A549 (cell line): ENCODE measurements at places on chromosomes 2 and 18. TPM values are rescaled to one million over a fixed set of nuclear protein-coding genes. Genes with fewer than 3 reads are reported as not detected.
A peak's percentile ranks its signal among the peaks of the same experiment; 100 is the strongest.

- no peak for DNase-seq
Observed at GRCh38 chr2:104897515-104898184, 43.7 kb downstream of the POU3F3 start.

The BCL11A gene
- 0.04 to 0.12 TPM in 2 of 3 replicates, not detected in the other for polyA plus RNA-seq

The SNED1 gene
- polyA plus RNA-seq, result 0.13 to 0.21 TPM (median 0.15 TPM) in 3 replicates

- DNase-seq, result no peak
Observed at GRCh38 chr2:27509326-27509725, 12.7 kb downstream of the GCKR start.

- DNase-seq, result no peak
Observed at GRCh38 chr2:64268330-64269048, 124.3 kb upstream of the PELI1 start.

GRCh38 chr2:159211447-159212396, 74.8 kb downstream of the WDSUB1 start:
- DNase-seq, result no peak

The REG1B gene
- polyA plus RNA-seq, result not detected in 3 replicates

The CIDEA gene
- not detected in 3 replicates for polyA plus RNA-seq

- no peak for DNase-seq
Observed at GRCh38 chr2:99084256-99084655, 57.3 kb upstream of the C2orf15 start.

The SAG gene
- polyA plus RNA-seq, result not detected in 3 replicates

- no peak for DNase-seq
Observed at GRCh38 chr2:10760794-10761504, 39.5 kb downstream of the ATP6V1C2 start.

DNA sequence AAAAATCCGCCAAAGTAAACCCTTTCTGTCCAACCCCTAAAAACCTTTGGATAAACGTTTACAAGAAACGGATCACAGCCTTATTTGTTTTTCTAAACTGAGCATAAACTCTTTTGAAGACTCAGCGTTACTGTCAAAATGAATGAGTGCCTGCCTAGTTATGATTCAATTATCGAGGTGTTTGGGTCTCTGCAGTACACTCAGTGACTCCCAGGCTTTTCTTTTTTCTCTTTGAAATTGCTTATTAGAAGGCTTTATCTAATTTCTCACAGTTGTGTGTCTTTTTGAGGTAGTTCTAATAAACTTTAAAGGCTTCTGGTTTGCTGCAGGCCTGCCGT, 663 bp downstream of the RHBDD1 start:
- no peak for DNase-seq

DNA sequence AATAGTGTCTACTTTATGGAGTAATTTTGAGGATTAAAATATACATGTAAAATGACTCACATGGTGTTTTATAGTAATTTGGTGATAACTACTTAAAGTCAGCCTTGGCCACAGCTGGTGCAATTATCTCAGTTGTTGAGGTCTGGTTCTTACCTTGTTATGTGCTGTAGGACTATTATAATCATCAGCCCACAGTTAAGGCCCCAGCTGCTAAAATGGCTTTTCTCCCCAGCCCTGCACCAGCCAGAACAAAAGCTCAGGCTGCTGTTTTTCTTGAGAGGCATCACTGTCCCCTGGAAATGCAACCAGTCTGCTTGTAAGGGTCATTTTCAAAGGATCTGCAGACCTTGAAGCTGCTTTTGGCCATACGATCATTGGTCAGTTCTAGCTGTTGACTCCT, 283.3 kb upstream of the THUMPD2 start:
- no peak for DNase-seq

DNA sequence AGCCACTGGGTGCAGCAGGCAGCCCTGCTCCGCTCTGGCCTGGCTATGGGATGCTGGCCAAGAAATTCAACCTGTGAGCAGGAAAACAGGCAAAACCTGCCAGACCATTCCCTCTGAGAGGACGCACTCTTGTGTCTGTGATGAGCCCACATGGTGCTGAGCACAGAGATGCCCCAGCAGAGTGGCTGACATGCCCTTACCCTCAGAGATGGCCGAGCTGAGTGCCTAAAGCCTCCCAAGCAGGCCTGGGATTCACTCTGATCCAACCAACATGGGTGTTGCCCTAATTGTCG, 34.3 kb upstream of the TAF1B start:
- DNase-seq, result no peak

DNA sequence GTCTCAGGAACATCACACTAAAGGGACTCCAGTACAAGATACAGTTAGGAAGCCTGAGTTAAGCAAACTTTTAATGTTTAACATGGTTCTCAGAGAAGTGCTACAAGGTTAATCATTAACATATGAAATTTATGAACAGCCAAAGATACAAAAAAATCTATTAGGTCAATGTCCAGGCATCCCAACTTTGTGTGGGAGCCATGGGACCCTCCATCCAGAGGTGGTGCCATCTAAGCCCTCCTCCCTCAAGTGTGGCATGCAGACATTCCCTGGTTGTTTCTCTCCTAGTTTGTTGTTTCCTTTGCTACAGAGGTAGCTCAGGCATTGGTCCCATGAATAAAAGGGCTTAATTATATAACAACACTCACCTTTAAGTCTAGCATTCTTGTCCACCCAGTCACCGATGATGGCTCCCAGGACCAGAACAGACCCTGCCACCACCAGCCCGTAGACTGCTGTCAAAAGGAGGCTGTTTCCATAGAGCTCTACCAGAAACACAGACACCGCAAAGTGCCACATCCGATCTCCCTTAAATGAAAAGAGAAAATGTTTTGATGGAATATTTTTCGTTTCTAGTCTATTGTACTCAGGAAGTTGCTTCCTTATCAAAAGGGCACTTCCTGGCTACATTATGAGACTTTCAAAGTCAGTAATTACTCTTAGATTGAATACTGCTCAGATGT, 5.7 kb downstream of the SLC40A1 start:
- DNase-seq, result no peak

The CDK15 gene
- polyA plus RNA-seq, result not detected in 3 replicates

The KIF5C gene
- polyA plus RNA-seq, result 0.27 to 0.32 TPM (median 0.28 TPM) in 3 replicates

GRCh38 chr2:158232476-158232875, 130.8 kb downstream of the UPP2 start:
- peak; percentile 11 for DNase-seq

GRCh38 chr2:182240862-182241371, 185.9 kb downstream of the PDE1A start:
- peak; percentile 43 for DNase-seq

The ATP5F1A gene
- 411 to 422 TPM (median 413 TPM) in 3 replicates for polyA plus RNA-seq

The ZNG1B gene
- polyA plus RNA-seq, result 48.3 to 54.0 TPM (median 49.7 TPM) in 3 replicates

- DNase-seq, result peak; percentile 47
Observed at GRCh38 chr2:233418761-233419546, 64.7 kb downstream of the DGKD start.

DNA sequence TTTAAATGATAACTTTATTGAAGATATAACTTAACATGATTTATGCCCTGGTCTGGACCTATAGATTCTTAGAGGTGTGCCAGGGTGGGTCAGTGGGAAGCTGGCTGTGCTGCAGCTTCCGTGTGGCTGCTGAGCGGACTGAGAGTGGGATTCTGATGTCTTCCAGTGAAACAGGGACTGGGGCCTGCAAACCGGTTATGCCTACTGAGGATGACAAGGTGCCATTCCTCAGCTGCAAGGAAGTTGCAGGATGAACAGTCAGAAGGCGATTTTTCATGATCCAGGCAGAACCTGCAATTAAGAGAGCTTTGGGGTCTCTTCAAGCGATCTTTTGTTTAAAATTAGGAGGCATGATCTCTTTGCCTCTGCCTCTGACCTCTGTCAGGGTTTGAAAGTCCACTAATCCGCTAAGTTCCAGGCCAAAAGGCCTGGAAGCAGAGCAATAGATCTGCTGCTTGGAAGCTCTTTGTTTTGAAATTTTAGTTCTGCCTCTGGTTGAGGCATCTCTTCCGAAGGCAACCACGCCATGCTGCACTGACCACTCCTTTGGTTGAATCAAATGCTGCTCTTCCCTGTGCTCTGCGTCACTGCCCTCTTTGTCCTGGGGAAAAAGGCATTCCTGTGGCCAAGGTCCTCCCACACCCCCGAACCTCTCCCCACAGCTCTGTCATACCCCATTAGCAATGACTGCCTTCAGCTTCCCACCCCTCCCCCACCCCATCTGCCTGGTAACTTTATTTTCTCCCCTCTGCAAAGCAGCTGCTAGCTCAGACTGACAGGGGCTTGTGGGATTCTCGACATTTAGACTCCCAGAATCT, 2.0 kb downstream of the TMEM169 start:
- DNase-seq, result no peak

The MALL gene
- 115 to 123 TPM (median 123 TPM) in 3 replicates for polyA plus RNA-seq

The OSR1 gene
- polyA plus RNA-seq, result 3.9 to 4.5 TPM (median 4.4 TPM) in 3 replicates

The COLEC12 gene
- 0.01 TPM in 1 of 3 replicates, not detected in the others for polyA plus RNA-seq

- DNase-seq, result peak; percentile 35
Observed at GRCh38 chr2:224145751-224146355, 106.8 kb upstream of the SERPINE2 start.

GRCh38 chr2:213286161-213286560, 1.9 kb downstream of the SPAG16 start:
- DNase-seq, result no peak

The CCDC93 gene
- polyA plus RNA-seq, result 13.6 to 14.4 TPM (median 14.1 TPM) in 3 replicates

DNA sequence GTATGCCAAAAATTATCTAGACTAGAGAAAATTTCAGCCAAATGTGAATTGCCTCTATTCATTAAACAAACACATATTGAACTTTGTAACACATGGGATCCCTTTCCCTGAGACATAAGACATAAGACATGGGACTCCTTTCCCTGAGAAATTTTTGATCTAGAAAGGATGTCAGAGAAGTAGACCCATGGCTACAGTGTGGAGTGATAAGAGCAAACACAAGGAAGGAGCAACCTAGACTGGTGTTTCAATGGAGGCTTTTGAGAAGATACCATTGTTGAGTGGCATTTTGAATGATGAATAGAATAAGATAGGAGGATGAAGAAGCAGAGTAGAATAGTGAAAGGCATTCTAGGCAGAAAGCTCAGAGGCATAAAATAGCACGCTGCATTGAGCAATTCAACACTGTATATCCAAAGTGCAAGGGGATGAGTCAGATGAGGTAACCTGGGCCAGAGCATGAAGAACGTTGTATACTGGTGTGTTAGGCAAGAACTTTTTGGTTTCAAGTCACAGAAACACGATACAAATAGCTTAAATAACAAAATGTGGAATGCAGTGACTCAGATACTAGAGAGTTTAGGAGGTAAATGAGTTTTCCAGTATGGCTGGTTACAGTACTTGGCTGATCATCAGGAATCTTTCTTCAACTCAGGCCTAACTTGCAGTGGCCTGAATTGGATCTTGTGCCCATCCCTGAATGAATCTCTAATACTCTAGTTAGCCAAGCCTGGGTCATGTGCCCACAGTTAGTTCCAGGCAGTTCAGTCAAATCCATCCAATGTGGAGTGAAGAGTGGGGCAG, 129.8 kb upstream of the TANK start:
- DNase-seq, result peak; percentile 15

- DNase-seq, result no peak
Observed at GRCh38 chr18:69432847-69433246, 32.2 kb downstream of the DOK6 start.
